ENCODE measurements at places on chromosomes 3 and 15.

DNA sequence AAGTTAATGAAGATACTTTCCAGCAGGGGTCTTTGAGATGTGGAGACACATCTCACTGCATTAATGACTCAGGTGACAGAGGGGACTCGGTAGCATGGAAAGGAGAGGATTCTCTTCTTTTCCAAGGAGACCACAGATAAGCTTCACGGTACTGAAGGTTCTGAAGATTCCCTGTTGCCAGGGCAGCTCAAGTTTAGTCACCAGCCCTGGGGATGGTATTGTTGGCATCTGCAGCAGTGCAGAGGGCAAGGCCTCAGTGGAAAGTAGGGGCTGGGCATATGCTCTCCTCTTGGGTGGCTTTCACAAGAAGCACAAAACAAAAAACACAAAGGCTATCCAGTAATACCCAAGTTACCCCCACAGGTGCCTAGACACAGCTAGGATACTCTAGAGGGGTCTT lies 38.0 kb upstream of the MRPL3 start:
- no peak for DNase-seq

DNA sequence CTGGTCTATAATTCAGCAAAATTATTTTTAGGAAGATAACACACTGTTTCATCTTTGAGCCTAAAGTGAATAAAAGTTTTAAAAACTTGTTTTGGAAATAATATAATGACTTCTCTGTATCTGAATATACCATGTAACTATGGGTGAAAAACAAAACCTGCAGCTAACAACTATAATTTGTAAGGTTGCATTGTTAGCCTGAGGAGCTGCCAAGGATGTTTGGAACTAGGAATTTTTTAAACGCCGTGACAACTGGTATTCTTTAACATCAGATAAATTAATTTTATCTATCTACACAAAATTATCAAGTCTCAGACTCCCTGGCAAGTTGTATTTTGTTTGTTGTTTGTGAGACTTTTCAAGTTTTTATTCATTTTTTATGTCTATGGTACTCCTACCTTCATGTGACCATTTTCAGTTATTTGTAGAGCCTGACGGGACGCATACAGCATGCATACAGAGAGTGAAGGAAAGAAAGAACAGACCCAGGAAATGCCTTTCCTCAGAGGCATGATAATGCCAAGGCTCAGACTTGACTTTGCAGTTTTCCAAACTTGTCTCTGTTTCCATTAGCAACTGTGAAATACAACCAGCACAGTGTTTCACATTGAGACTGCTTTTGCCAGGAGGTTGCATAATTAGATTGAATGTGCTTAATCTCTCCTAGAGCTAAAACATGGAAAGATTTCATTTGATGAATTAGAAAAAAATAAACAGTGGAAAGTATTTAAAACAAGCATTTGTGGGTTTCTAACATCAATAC lies 60.8 kb upstream of the ARHGEF26 start:
- DNase-seq = no peak

- DNase-seq = no peak
These were observed 11.8 kb downstream of the CAPN3 start for GRCh38 chr15:42371096-42371495.

- DNase-seq = no peak
These were observed 558.0 kb upstream of the TGFBR2 start for GRCh38 chr3:30048431-30048830.

DNA sequence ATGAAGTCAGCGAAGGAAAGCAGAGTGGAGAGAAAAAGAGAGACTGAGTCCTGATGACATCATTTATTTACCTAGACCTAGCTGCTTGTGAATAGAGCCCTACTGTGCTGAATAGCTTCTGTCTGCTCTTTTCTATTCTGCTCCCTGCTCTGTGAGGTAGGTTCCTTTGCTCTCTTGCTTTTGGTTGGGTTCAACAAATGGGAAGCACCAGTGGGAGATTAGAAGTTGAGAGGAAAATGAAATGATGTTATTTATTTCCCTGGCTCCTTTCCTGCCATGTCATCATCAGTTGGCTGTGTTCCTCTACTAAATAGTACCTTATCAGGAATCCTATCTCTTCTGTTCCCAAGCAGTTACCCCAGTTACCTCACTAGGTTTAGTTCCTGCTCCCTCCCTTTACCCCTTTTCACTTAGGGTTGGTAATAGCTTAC lies 23.5 kb downstream of the DTWD1 start:
- DNase-seq = no peak

DNA sequence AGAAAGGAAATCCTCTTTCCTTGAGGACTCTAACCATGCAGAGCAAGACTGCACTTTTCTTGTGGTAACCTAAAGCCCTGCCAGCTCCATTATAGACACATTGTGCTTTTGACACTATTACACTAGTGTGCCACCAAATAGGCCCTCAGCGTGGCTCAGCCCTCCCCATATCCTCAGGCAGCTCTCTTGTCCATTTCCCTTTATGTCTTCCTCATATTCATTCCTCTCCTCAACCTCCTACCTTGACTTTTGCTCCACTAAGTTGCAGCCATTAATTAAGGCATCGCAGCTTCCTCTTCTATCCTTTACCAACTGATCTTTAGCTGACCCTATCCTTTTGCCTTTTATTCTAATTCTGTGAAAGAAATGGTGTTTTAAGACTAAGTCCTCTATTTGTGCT lies 3.7 kb downstream of the ATG7 start:
- no peak for DNase-seq

GRCh38 chr3:117047951-117048705 lies 338.5 kb downstream of the TUSC7 start:
- DNase-seq = no peak

DNA sequence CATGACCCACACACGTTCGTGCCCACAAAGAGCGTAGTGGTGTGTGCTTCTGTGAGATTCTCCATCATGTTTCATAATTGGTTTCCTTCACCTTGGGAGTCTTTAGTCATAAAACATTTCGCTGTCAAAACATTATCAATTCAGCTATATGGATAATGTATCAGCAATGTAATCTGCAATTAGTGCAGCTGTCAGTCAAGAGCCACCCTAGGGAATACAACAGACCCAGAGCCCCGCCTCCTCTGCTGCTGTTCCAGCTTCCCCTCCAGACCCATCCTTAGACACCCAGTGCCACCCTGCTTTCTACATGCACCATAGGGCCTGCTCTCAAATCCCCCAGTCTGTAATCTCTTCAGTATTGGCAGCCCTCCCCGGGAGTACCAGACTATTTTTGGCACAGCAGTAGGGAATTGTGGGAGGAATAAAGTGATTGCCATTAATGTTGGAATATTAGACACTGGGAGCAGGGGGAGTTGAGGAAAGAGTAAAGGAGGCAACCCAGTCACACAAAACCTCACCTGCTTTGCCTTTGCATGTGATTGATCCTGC lies 31.5 kb upstream of the C3orf80 start:
- DNase-seq = no peak

DNA sequence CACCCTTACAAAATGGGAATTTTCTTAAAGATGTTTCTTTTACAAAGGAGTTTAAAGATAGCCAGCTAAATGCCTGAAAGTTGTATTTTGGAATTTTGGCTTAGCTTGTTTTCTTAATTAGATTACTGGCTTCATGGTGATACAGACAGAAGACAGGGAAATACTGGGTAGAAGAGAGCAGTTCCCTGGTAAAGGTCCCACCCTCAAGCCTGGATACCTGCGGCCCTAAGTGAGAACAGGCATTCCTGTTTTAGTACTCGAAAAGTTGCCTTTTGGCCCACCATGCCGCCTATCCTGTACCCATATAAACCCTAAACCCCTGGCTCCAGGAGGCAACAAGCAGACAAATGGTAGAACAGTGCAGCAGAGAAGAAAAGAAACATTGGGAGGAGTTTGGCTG lies 29.4 kb downstream of the SETMAR start:
- DNase-seq = no peak

DNA sequence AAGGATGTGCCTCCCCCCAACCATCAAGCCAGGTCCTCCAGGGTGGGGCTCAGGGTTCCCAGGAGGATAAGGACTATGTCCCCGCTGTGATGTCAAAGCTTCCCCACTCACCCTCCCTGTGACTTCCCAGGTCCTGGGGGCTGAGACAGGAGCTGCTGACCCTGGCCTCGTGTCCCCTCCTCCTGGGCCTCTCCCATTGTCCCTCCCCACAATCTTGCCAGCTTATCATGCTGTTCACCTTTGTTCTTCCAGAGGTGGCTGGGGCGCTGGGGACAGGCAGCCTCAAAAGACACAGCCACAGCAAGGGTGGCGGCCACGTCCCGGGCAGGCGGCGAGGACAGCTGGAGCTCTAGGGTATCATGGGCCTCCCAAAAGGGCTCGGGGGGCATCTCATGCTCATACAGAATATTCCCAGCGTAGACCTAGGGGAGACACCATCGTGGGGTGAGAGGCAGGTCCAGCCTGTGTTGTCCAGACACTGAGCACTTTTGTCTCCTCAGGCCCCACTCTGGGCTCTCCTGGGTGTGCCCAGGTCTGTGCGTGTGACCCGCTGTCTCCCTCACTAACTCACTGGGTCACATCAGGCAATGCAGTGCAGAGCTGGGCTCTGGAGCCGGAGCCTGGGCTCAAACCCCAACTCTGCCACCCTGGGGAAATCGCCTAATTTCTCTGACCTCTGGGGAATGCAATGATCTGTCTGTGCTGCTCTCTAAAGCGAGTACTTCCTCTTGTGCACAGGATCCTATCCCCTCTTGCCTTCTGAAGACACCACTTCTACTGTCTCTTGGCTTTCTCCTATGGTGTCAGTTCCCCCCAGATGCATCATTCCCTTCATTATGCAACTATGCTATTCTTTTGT lies 30.0 kb downstream of the SNX33 start:
- no peak for DNase-seq

DNA sequence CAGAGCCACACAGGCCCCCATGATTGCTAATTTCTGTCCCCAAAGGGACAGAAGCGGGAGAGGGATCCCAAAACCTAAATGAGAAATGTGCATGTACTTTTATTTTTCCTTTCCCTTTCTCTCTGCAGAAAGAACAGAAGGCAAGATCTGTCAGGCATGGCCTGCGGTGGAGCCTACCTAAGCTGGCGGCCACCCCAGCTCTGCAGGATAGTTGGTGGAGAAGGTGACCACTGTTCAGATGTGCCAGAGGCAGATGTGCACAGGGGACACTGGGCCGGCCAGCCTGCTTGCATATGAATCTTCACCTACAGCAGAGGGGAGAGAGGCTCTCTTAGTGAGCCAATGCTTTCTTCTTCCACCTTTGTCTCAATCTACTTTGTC lies 2.1 kb upstream of the AMOTL2 start:
- no peak for DNase-seq

- DNase-seq = no peak
These were observed 48.1 kb downstream of the IQSEC1 start for GRCh38 chr3:13025090-13025489.

DNA sequence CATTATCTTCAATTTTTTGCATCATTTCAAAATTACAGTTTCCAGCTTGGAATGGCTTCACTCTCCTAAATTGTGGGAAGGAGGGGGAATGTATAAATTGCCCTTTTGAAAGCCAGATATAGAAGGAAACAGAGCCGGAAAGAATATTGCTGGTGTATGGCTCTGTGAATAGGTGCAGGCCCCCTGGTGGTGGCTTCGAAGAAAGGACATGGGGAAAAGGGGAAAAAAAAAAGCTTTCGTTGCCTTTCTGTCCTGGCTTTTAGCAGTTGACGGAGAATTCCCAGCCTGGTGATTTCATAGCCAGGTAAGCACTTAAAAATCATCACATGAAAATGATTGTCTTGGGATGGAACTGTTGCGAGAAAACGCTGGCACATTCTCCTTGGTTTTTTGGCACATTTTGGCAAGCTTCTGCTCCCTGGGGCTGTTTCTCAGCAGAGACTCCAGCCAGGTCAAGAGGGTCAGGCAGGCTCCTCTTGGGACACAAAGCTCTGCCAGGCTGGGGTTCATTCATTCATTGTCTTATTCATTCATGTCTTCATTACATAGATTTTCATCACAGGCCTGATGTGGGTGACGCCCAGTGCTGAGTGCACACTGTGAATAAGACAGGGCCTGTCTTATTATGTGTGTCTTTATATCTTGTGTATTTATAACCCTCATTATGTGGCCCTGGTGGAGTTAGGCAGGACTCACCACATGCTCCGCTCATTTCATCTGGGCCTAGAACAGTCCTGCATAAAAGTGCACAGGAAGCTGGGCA lies 300.0 kb upstream of the TPM1 start:
- peak; percentile 47 for DNase-seq

- no peak for DNase-seq
These were observed 45.8 kb upstream of the LRRN1 start for GRCh38 chr3:3753416-3753815.

- DNase-seq = no peak
These were observed 97.0 kb upstream of the NMNAT3 start for GRCh38 chr3:139774560-139775302.

GRCh38 chr3:84637272-84637671 lies 321.5 kb upstream of the CADM2 start:
- no peak for DNase-seq

GRCh38 chr15:80953001-80953952 lies 36.3 kb downstream of the MESD start:
- no peak for DNase-seq

DNA sequence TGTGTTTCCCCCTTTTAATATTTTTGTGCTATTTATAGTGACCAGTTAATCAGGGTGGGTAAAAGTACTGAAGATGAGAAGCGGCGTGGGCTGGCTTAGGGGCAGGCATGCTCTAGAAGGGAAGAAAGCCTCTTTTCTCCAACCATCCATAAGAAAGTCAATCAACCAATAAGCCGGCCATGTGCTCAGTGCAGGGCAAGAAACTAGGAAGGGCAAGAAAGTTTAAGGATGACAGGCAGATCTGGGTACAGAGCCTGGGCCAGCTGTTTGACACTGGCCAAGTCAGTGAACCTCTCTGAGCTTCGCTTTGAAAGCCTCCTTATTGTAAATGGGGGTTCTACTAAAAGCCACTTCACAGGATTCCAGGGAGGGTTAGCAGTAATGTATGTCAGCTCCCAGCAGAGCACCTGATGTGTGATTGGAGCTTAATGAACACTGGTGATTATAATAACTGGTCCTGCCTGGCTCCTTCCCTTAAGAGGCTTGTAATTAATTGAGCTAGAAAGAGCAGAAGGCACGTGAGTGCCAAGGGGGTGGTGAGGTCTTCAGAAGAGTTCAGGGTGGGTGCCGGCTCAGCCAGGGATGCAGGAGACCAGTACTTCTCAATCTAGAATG lies 5.7 kb upstream of the CHRNA3 start:
- DNase-seq = no peak
